ENCODE measurements at places on chromosomes 1 and 21.

- DNase-seq, result peak; percentile 80
Measured at GRCh38 chr1:12658531-12659453, 14.9 kb downstream of the AADACL4 start.

DNA sequence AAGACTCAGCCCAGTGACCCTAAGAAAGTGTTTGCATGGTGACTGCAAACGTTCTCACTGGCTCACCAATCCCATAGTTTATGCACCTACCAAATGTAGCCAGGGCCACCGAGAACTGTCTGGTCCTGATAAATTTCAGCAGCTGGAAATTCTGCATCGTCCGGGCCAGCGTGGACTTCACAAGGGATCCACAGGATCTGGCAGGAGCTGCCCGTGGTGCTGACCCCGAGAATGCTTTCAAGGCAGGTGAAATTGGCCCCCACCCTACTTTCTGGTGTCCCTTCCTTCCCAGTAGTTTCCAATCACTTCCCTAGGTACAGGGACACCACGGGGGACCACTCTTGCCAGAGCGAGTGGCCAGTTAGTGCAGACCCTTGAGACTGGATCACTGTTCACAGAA, 26.2 kb downstream of the UBASH3A start:
- no peak for DNase-seq

GRCh38 chr1:60160141-60160540, 86.6 kb upstream of the C1orf87 start:
- DNase-seq, result no peak

DNA sequence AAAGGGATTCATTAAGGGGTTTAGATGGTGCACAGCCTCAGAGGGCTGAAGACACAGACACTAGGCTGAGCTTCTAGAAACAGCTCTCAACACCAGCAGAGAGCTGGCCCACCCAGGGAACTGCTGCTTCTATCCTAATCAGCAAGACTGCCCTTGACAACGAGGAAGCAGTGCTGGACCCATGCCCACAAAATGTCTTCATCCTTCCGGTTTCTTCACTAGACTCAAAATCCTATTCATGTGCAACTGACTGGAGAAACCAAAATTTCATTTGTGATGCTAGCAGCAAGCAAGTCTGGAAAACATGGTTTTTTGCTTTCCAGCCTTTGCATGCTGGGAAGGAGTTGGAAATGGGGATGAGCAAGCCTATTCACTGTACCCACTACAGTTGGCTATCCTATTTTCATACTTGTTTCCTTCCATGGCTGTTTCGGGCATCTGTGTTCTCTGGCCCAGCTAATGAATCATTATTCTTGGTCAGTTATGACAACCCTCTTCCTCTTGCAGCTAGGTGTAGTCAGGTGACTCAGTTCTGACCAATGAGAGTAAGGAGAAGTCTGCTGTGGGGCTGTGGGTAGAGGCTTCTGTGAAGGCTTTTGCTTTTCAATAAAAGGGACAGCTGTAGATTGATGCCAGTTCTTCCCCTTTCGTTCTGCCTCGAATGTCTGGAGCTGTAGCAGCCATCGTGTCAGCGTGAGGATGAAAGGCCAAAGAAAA, 14.6 kb upstream of the TMEM61 start:
- DNase-seq, result no peak

DNA sequence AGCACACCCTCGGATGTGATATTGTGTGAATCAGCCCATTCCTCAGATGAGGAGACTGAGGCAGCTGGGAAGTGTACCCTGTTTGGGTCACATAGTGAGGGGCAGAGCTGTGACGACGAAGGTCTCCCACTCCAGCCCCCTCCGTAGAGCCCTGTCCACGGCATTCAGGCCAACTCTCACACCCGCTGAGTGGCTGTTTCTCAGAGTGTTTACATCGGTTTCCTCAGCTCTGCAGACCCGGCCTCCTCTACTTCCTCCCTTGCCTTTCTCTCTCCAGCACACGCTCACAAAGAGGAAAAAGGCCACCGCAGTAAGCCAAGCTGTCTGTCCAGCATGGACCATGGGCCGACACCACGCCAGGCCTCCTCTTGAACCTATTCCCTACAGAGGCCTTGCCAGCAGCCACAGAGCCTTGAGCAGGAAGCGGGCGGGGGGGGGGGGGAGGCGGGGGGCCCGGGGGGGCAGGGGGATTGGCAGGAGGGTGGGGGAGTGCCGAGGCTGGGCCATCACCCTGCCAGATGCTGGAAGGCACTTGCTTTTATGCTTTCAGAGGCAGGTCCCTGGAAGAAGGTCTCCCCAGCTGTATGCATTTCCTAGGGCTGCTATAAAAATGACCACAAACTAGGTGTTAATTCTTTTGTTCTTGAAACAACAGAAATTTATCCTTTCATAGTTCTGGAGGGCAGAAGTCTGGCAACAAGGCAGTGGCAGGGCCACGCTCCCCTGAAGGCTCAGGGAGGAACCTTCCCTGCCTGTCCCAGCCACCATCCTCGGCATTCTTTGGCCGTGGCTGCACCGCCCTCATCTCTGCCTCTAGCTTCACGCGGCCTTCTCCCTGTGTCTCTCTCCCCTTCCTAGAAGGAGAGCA, 178.4 kb downstream of the PSMG1 start:
- no peak for DNase-seq

DNA sequence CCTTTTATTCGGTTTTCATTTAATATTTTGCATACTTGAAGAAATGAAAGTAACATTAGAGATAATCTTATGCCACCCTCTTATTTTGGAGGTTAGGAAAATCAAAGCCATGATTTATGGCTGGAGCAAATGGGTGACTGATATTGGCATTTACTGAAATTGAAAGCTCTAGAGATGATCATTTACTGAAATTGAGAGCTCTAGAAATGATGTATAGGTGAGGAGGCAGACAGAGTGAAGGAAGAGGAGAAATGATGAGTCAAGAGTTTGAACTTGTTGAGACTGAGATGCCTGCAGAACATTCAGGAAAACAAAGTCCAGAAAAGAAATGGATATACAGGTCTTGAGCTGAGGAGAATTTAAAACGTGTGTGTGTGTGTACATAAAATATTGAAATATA, 217.6 kb downstream of the LTN1 start:
- DNase-seq, result no peak

- no peak for DNase-seq
Measured at GRCh38 chr1:82921759-82922158, 1077.2 kb downstream of the TTLL7 start.

- DNase-seq, result peak; percentile 36
Measured at GRCh38 chr1:234212764-234213657, 160.2 kb upstream of the COA6 start.
